Dermis microvascular lymphatic vessel endothelial cell (primary cell): ENCODE measurements at places on chromosomes 7 and 10.
A peak's percentile ranks its signal among the peaks of the same experiment; 100 is the strongest.

DNA sequence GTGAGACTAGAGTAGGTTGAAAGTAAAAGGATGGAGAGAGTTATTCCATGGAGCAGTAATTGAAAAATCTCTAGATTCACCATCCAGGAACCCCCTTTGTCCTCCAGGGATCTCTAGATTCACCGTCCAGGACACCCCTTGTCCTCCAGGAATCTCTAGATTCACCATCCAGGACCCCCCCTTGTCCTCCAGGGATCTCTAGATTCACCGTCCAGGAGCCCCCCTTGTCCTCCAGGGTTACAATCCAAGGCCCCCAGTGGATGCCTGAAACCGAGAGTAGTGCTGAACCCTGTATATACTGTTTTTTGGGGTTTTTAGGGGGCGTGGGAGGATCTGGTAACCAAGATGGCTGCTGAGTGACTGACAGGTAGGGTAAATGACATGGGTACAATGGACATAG, 38.3 kb upstream of the PPP2R2D start:
- no peak for DNase-seq

DNA sequence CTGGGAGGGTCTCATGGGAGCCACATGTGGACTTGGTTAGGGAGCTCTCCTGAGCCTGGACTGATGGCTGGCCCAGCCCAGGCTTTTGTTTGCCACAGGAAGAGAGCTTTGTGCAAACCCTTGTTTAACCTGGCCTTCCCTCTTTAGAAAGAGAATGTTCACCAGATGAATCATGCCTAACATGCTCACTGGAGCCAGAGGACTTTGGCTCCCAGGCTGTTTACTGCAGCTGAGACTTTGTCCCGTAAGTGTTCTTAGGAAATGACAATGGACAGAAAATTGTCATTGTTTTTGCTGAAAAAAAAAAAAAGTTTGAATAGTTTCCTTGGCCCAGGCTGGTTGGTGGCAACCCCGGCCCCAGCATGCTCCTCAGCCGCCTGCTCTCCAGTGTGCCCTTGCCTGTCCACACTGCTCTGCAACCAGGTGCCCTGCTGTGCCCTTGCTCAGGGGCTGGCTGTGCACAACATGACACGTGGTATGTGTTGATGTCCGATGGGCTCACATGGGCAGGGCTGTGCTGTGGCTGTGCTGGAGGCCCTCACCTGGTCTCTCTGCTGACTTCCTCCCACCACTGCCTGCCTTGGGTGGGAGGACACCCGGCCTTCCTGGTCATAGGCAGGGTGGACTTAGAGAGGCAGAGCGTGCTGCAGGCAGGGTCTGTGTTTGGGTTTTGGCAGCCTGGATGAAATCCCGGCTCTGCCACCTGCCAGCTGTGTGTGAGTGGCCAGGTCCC, 215.3 kb upstream of the ZNF32 start:
- DNase-seq, result peak; percentile 96

GRCh38 chr7:45927721-45928120, 6.6 kb upstream of the IGFBP3 start:
- no peak for DNase-seq

GRCh38 chr7:8146788-8147413, 115.1 kb downstream of the ICA1 start:
- DNase-seq, result no peak

GRCh38 chr7:101125989-101126650, 784 bp upstream of the SERPINE1 start:
- no peak for DNase-seq

GRCh38 chr7:16353226-16353625, 68.1 kb downstream of the CRPPA start:
- DNase-seq, result no peak

DNA sequence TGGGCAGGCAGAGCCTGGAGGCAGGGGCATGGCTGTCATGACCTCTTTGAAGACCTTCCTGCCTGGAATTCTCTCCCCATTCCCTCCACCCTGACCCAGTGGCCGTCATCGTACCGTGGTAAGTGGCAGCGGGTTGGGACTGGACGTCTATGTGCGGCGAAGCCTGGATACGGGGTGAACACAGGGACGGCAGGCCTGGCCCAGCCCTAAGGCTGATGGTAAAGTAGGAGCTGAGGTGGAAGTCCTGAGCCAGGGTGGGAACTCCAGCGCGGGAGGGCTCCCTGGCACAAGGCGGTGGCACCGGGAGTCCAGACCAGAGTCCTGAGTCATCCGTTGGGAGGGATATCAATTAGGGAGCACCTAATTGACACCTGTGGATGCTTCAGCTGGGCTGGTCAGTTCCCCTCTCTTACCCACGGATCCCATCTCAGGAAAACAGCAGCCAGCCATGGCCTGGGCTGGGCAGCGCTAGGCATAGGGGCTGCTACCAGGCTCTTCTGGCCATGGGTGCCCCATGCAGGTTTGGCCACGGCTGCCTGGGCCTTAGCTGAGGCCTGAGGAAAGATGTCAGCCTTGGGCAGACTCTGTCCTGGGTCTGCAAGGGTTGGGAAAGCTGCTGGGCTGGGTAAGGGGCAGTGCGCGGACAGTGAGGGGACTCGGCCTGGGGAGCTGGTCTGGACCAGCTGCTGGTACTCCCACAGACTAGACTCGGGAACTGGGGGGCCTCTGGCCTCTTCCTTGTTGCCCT, 3.3 kb downstream of the PPIF start:
- DNase-seq, result no peak
